ENCODE measurements at places on chromosomes 12 and 14.

- DNase-seq, result no peak
These were observed 59.8 kb downstream of the NPAS3 start for GRCh38 chr14:32998433-32998832.

DNA sequence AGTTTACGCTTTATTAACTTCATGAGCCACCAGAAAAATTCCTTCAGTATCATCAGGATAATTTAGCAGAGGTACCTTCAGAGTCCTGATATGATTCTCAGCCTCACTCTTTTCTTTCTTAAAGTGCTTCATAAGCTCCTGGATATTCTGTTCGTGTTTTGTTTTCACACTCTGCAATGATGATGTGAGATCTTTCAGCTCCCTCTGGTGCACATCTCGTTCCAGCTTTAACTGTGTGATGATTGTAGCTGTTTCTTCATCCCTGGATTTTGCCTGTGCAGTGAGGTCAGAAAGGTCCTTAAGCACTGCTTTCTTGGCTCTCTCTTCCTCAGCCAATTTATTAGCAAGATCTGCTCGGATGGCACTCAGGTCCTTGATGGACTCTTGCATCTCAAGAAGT lies 156.7 kb downstream of the CEP128 start:
- DNase-seq, result no peak

DNA sequence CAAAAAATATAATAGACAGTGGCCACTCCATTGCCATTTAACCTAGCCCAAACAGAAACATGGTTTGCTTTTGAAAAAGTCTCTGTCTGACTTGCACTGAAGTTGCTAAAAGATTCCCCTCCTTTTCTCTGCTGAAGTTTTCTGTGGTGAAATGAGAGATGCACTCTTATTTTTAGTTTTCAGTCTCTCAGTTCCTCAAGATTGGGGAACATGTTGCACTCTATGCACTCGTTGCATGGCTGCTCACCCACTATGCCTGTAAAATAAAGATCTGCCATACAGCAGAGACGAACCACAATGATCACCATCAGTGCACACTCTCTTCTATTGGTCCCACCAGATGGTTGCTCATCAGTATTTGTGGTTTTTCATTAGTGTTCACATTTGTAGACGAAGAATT lies 13.1 kb upstream of the DAAM1 start:
- DNase-seq, result no peak

DNA sequence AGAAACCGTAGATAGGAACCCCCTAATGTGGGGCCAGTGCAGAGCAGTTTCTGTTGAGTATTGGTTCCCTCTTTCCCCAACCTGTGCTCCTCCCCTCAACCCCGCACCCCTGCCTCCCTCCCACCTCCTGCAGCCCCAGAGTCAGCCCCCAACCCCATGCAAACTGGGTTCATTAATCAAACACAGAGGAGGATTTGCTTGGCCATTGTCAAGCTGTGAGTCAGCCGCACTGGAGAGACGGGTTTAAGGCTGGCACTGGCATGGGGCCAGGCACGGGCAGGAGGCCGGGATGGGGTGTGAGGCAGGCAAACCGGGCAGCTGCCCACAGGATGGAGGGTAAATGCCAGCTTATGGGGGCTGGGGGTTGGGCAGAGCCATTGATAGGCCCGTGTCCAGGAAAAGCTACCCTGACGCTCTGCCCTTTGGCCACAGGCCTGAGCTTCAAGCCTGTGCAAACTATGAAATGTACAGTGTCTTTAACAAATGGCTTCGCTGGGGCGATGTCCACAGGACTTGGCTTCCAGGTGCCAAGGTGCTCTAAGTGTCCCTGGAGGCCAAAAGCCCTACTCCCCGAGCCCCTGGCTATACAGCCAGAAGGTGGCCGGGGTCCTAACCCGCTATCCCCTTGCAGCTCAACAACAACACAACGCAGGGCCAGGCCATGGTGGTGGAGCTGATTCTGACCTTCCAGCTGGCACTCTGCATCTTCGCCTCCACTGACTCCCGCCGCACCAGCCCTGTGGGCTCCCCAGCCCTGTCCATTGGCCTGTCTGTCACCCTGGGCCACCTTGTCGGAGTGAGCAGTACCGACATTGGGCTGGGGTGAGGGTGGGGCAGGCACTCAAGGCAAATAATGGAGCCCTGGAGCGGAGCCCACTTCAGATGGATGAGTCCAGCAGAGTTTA lies 1.4 kb downstream of the AQP5 start:
- no peak for DNase-seq

DNA sequence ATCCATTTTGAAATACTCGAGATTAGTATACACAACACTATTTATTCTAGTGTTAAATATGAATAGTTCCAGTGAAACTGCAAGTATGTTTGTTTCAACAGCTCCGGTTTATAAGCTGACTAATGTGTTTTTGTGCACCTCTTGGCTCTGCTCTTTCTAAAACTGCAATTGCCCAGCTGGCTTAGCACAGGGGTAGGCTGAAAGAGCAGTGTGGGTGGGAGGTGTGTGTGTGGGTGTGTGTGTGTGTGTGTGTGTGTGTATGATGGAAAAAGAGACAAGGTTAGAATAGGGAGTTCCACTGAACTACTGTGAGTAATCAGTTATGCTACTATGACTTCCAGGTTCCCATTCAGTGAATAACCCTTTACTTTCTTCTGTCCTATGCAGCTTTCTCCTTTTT lies 37.8 kb upstream of the DDHD1 start:
- DNase-seq, result no peak

DNA sequence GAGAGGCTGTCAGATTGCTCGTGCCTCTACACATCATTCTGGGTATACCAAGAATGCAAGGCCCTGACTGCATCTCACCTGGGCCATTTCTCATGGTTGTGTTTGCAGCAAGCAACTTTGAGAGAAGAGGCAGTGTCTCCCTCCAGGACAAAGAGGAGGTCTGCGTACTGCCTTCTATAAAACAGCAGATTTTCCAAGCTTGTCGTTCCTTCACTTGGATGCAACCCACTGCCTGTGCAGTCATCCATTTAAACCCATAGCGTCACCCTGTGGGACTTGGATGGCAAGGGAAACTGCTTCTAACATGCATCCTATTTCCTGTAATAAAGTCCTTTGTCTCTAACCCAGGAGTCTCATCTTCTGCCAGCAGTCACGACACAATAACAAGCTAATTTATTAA lies 1.3 kb downstream of the POMT2 start:
- no peak for DNase-seq

DNA sequence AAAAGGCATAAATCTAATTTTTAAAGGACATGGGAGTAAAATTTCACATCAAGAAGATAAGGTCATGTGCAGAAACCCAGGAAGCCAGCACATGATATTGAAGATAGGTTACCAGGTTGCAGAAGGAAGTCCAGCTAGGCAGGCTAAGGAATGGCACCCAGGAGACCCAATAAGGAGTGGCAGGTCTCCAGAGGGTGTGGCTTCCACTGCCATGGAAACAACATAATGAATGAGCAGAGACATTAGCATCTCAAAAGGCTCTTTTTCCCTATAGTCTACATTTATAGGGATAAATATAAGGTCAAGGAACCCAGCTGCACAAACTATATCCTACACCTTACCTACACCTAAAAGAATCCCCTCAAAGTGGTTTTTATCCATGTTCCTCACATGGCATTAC lies 275.9 kb downstream of the RPS29 start:
- no peak for DNase-seq

- DNase-seq, result no peak
These were observed 70.5 kb upstream of the ANO4 start for GRCh38 chr12:100724071-100724470.

- peak; percentile 38 for DNase-seq
These were observed 67.2 kb upstream of the HMGA2 start for GRCh38 chr12:65756956-65757511.

- no peak for DNase-seq
These were observed 120.9 kb downstream of the SINHCAF start for GRCh38 chr12:31205054-31205453.

DNA sequence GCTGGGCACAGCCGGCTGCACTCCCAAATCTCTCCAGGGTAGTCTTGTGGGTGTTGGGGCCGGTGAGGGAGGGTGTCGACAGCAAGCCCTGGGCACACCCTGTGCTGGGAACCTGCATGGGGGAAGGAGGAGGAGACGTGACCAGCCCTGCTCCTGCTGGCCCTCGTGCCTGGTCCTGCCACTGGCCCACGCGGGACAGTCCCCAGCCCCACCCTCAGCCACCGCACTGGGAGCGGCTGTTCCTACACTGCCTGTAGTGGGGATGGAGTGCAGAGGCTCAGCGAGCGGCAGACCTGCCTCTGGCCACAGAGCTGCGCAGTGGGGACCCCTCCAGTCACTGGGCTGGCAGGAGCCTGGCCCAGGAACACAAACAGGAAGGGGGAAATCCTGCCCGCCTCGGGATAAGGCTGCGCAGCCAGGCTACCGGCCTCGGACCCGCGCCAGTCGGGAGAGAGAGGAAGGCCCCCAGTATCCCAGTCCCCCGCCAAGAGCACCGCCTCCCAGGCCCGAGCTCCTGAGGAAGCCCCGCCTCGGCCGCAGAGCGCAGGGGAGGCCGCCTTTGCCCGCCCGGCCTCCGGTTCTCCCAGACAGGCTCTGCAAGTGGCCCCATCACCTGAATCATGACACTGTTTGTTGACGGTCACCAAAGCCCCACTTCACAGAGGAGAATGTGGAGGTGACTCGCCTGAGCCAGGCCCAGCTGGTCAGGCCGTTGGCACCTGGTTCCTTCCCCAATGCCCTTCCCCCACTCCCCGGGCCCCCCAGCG lies 10.6 kb downstream of the AHNAK2 start:
- DNase-seq, result no peak

DNA sequence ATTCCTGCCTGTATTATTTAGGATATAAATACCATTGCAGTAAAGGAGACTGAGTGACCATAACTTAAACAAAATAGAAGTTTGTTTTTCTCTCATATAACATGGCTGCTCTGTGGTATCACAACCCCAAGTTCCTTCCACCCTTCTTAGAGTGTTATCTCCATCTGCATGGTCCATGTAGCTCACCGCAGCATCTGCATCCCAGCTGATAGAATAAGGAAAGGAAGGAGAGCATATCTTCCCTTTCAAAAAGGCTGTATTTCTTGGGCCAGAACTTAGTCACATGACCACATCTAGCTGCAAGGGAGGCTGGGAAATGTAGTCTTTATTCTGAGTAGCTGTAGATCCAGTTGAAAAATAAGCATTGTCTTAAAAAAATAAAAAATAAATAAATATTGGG lies 184.8 kb upstream of the NUDT4 start:
- DNase-seq, result no peak

GRCh38 chr14:94483071-94483451 lies 7.1 kb upstream of the SERPINA9 start:
- DNase-seq, result no peak

GRCh38 chr12:22702690-22703089 lies 77.7 kb downstream of the ETNK1 start:
- DNase-seq, result no peak

DNA sequence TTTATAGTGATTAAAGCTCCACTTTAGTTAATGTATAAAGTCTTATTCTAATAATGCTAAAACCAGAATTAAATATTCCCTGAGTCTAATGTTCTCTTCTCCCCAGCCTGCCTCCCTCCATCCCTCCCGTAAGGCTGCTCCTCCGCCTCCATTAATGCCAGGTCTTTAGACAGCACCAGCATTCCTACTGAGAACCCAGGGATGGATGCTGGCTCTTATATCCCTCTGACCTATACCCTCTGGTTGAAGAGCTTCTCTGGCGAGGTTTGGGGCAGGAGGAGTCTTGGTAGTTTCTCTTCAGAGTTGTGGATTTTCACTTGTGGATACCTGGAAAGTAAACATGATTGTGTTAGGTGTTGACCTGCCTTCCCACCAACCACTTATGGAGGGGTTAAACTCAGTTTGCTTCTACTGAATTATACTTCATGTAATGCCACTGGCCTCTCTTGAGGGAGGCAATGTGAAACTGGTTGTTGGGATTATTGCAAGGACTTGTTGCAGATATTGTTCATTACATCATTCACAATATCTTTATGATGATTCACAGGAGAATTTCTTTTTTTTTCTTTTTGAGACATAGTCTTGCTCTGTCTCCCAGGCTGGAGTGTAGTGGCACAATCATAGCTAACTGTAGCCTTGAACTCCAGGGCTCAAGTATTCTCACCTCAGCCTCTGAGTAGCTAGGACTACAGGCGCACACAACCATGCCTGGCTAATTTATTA lies 11.1 kb upstream of the SMAGP start:
- DNase-seq, result no peak

- no peak for DNase-seq
These were observed 334.7 kb downstream of the DPF3 start for GRCh38 chr14:72559202-72559601.

DNA sequence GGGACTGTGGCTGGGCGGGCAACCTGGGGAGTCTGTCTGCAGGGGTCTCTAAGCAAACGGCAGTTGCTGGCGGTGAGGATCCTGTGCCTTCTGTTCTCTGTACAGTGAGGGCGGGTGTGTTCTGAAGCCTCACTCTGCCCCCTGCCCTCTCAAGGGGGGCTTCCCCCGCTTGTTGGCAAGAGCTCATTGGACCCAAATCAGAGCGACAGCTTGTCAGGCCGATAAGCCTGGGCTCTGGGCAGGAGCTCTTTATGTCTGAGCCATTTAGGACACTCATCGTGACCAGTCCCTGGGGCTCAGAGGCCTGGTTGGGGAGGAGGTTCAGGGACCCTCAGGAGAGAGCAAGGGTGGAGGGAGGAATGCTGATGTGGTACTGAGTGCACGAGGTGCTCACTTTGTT lies 136.0 kb downstream of the TSPAN9 start:
- DNase-seq, result no peak
